ENCODE measurements at places on chromosomes 6 and 20.

- no peak for DNase-seq
Observed at GRCh38 chr6:143333081-143333480, 117.4 kb downstream of the ADAT2 start.

DNA sequence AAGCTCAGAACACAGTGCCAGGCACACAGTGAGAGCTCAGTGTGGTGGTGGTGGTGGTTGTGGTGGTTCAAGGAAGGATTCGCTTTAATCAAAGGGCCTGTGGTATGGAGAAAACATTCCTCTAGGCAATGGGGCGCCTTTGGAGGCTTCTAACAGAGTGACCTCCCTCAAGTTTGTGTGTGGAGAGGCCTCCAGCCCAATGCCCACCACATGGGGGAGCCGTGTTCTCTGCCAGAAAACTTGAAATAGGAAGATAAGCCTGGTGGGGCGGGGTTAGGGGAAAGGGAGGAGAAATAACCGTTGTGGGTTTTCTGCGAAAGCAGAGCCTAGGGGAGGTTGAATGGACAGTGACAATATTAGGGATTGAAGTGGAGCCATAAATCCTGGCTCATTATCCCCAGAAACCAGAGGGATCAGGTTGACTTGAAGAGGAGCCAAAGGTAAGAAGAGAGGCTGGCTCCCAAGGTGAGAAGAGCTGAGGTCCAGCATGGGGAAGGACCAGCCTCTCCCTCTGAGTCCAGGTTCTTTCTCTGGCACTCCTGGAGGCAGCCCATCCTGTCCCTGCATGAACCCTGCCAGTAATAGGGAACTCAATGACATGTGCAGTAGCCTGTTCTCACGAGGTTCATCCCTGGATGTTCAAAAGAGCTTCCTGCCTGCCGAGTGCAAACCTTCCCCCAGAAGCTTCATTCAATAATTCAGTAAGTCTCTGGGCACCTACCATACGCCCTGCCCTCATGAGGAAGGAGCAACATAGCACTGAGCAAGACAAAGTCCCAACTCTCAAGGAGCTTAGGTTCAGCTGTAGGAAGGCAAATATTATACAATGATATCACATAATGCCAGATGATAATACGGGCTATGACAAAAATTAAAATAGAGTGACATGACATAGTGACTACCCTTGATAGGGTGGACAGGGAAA lies 51.4 kb downstream of the TGM2 start:
- DNase-seq, result no peak

DNA sequence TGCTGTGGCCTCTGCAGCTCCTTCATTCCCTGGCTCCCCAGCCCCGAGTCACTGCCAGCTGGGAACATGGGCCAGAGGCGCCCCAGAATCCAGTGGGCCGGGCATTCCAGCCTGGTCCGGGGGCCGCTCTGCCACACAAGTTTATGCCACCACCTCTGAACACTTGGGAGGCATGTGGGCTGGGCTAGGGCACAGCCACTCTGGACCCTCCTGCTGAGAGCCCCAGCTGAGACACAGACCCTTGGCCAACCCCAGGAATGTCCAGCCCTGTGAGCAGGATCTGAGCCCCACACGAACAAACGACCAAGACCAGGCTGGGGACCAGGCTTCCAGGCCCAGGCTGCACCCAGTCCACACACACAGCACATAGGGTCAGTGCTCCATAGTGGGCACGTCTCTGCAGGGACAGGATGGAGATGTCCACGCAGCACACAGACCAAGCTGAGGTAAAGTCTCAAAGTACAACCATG lies 33.0 kb downstream of the YTHDF1 start:
- DNase-seq, result no peak

- no peak for DNase-seq
Observed at GRCh38 chr6:1551249-1551648, 58.5 kb upstream of the FOXC1 start.

GRCh38 chr20:23096986-23097520 lies 10.9 kb upstream of the CD93 start:
- DNase-seq, result no peak

DNA sequence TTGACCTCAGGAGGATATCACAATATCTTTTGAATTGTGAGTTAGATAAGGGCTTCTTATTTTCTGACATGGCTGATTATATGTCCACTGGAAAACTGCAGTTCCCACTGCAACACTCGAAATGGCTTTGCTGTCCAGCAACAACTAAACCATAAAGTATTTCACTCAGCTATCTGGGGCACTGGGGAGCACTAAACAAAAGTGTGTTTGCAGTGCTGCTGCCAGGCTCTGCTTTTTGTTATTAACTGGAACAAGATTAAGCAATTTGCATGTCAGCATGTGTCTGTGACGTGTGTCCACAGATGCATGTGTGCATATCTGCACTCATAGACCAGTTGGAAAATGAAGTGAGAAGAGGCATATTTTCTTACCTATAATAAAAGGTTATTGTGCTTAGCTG lies 107.8 kb upstream of the CCN2 start:
- DNase-seq, result no peak

DNA sequence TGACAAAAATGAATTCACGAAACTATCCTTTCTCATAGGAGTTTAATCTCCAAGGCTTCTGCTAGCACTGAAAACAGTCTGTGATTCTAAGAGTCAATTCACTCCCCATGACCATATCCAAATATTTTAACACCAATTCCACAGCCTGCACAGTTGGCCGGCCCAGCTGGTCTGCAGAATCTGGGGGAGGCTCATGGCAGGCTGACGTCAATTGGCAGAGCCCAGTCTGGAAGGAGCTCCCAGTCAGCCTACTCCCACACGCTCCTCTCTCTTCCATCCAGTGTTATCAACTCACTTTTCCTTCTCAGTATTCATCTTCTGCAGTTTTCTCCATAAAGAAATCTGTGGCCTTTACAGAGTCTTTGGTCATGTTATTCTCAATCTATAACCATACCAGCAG lies 111.0 kb downstream of the TBXT start:
- DNase-seq, result no peak
